ENCODE measurements at places on chromosomes 4 and X.

- DNase-seq = no peak
Observed at GRCh38 chr4:122742933-122743829, 10.7 kb downstream of the BBS12 start.

GRCh38 chr4:32148111-32148666 lies 1428.0 kb downstream of the PCDH7 start:
- DNase-seq = no peak

GRCh38 chr4:8325291-8325973 lies 55.9 kb downstream of the HTRA3 start:
- no peak for DNase-seq

DNA sequence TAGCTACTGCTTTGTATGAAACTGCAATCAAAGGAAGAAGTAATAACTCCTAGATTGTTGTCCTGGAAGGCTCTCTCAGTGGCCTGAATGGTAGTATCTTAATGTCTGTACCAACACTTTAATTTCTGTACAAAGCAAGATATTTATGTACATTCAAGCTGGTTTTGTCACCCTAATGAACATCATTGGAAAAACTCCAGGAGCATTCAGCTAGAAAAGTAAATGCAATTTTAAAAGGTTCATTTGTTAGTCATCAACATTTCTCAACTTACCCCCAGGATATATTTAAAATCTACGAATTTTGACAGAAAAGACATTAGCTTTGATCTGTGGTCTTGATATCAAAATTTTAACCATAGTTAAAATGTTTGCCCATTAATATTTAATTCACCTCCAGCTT lies 80.0 kb upstream of the FGF13 start:
- no peak for DNase-seq

DNA sequence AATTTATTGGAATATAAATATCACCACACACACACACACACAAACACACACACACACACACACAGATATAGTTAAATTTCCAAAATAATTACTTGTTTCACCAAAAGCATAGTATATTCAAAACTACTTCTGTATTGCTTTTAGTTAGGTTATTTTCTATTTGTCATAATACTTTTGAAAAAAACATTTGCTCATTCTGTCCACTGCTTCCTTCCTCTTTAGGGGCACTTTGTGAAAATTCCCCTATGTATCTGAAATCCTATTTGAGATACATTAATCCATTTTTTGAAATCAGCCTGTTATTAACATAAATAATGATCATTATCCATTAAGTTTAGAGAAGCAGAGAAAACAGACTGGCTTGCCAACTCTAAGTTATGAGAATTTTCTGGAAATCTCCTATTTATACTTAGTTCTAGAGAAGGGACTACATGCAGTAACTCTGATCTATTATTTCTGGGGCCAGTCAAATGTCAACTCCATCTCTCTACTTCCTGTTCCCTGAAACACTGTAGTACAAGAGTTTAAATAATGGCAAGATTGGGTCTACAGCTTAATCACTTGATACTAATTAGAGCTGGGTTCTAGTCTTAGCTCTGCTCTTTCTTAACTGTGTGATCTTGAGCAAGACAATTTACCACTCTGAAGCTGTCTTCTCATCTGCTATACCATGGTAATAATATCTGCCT lies 54.4 kb upstream of the GPR174 start:
- DNase-seq = no peak

DNA sequence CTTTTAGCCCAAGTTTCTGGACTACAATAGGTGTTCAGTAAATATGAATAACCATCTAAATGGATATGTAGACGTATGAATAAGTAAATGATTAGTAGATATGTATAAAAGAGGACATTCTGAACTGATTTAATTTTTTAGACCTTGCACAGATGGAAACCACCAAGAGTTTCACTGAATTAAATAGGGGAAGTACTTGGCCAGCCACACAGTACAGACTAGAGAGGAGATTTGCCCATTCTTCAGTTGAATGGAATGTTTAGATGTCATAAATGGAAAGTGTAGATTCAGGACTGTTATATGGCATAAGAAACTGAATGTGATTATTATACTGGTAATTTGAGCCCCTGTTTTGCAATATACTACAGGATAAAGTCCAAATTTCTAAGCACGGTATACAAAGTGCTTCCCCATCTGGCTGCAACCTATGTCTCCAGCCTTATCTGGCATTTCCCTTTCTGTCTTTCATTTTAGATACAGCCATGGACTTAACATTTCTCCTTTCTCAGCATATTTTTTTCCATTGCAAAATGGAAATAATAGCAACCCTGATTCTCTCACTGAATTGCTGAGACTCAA lies 137.8 kb upstream of the HS3ST1 start:
- DNase-seq = no peak

- DNase-seq = peak; percentile 85
Observed at GRCh38 chr4:78293821-78294301, 236.7 kb downstream of the FRAS1 start.

- DNase-seq = peak; percentile 98
Observed at GRCh38 chr4:1309261-1310010, 19.7 kb downstream of the MAEA start.

DNA sequence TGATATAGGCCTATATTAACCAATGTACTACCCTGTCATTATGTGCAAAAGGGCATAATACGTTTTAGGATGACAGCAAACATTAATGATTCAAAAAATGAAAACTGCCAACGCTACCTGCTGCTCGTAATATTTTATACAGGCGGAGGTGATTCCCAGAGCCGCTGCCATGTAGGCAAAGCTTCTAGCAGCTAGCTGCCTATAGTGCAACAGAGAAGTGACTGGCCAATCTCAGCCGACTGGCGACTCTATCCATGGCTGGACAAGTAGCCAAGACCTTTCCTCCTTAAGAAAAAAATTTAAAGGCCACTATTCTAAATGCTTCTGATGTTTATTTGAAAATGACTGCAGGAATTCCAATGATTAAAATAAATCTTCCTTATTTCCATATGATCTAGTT lies 1.9 kb downstream of the PPARGC1A start:
- no peak for DNase-seq

GRCh38 chr4:32485956-32486355 lies 1765.8 kb downstream of the PCDH7 start:
- DNase-seq = no peak

DNA sequence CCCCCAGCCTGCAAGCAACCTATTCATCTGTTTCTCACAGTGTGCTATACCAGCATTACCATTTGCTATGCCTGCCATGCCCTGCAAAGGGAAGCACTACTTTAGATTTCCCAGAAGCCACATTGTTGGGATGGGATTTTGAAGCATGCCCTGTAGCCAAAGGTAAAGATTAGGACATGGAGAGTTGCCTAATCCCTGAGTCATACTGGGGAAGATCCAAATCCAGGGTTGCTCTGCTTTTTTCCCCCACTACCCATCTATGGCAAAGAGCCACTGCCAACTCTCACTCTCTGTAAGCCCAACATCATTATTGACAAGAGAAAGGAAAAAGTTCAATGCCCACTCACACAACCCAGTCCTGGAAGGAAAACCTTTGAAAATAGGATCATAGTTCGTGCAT lies 36.7 kb upstream of the TMEM164 start:
- DNase-seq = peak; percentile 24

DNA sequence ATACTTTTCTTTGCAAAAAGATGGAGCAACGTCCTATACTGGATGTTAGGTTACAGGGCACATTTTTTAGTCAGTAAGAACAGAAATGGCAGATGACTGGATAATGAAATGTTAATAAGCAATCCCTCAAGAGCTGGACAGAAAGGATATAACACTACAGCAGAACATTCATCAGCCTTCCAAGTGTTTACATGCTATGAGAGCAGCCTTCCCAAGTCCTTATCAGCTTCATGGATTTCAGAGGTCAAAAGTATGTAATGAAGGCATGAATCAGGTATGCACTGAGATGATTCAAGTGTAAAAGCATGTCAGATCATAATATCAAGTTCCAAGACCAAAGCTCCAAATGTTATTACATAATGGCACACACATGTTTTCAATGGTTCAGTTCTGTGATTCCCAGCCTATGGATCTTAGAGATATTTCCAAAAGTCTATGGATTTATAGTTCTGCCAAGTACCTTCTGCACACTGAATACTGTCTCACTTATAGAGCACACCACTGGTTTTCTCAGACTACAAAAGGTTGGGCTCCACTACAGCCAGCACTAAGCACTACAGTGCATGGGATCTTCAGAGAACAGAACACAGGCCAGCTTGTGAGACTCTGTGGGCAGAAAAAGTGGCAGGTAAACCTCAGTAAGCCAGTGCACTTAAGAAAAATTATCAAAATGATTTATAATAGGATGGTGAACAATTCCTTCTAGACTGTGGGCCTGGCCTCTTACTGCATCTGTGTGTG lies 49.2 kb downstream of the GPC4 start:
- peak; percentile 6 for DNase-seq

DNA sequence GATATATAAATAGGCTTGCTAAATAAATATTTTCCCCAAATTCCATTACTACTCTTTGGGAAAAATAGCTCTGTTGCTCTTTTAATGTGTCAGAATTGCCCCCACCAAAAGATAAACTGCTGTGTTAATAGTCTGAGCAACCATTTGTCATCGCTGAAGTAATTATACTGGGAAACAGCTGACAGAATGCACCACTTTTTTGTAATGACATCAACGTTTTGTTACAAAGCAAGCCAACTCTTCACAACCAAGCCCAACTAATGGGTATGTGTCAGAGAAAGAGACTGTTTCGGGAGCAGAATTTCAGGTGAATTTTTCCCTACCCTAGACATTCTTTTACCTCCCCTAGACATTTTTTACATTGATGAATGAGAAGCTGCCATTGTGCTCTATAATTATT lies 405.0 kb upstream of the MAGEB18 start:
- DNase-seq = no peak
